WERI-Rb-1 (cell line): ENCODE measurements at places on chromosomes 1 and 21.

DNA sequence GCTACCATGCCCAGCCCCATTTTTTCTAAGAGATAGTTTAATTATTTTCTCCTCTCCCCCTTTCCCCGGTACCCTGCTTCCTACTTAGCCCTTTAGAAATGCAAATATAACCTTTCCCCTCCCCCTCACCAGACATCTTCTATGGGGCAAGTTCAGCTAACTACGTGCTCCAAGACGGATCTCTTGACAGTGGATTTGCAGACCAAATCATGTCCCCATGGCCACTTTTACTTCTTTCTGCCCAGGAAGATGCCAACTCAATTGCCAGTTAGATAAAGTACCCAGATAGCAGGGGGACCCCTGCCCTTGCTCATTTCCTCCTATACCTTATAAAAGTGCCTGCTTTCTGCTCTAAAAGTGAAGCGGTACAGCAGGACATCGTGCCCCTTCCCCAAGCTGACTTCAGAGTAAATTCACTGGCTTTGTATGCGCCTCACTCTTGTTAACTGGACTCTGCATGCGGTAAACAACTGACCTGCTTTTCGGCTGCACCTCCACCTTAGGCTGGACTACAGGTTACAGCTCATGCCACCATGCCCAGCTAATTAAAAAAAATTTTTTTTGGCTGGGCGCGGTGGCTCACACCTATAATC is 7.4 kb downstream of the DNAJC11 start:
- DNase-seq = no peak

DNA sequence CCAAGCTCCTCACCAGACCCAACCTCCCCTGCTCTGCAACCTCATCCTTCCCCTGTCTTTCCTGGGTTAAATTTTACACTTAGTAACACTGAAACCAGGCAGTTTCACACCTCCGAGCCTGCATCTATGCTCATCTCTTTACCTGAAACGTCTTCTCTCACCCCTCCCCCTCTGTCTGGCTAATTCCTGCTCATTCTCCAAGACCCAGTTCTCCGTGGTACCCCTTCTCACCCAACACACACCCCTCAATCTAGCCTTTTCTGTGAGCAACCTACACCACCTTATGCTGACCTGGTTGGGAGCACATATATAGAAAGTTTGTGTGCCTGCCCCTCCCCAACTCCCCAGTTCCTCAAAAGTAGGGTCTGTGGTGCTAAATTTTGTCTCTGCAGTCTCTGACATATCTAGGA is 3.7 kb upstream of the KIAA1614 start:
- no peak for DNase-seq

DNA sequence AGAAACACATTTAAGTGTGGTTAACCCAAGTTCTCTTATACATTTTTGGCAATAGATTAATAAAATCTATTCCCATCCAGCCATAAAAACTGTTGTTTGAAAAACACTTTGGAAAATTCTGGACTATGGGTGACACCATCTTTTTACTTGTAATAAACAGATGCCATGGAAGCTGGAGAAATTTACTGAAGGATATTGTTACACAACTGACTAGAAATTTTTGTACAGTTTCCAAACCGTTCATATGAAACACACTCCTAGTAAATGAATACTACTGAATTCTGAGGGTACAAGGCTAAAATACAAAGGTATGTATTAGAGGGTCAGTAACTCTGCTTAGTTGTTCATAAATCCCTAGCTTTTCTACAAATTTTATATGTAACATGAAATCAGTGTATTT is 48.7 kb downstream of the TRIM33 start:
- DNase-seq = no peak

DNA sequence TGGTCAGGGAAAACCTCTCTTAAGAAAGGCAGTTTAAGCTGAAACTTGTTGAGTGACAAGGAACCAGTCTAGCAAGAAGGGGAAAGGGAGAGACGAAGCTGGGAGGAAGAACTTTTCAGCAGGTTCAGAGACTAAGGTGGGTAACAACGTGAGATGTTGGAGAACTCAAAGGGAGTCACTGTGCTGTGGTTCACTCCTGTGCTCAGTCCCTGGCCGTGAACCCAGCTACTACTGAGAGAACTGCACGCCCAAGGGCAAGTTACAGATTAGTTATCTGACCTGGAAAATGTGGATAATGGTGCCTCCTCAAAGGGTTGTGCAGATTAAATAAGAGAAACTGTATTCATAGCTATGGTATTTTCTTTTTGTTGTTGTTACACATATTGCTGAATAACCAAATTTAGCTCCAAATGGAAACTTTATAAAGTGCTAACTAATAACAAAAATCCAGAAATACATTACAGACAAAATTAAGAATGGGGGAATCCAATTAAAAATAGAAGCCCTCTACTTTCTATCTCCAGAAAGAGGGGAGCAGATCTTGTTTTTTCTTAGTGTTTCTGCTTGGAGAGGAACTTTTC is 2.9 kb downstream of the ZBTB40 start:
- no peak for DNase-seq

- DNase-seq = no peak
These were observed 33.3 kb upstream of the KCNE1 start for GRCh38 chr21:34545079-34545884.

DNA sequence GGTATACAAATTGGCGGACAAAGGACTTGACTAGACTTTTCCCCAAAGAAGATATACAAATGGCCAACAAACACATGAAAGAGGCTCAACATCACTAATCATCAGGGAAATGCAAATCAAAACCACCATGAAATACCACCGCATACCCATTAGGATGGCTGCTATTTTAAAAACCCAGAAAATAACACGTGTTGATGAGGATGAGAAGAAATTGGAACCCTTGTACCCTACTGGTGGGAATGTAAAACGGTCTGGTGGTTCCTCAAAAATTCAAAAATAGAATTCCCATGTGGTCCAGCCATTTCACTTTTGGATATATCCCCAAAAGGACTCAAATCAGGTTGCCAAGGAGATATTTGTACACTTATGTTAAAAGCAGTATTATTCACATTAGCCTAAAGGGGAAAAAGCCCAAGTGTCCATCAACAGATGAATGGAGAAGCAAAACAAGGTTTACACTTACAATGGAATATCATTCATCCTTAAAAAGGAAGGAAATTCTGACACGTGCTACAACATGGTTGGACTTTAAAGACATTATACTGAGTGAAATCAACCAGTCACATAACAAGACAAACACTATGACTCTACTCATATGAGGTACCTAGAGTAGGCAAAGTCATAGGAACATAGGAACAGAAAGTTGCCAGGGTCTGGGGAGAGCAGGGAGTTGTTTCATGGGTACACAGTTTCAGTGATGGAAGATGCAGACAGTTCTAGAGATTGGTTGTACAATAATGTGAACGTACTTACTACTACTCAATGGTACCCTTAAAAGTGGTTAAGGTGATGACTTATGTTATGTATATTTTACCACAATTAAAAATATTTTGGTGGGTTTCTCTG is 17.0 kb downstream of the CD34 start:
- no peak for DNase-seq

DNA sequence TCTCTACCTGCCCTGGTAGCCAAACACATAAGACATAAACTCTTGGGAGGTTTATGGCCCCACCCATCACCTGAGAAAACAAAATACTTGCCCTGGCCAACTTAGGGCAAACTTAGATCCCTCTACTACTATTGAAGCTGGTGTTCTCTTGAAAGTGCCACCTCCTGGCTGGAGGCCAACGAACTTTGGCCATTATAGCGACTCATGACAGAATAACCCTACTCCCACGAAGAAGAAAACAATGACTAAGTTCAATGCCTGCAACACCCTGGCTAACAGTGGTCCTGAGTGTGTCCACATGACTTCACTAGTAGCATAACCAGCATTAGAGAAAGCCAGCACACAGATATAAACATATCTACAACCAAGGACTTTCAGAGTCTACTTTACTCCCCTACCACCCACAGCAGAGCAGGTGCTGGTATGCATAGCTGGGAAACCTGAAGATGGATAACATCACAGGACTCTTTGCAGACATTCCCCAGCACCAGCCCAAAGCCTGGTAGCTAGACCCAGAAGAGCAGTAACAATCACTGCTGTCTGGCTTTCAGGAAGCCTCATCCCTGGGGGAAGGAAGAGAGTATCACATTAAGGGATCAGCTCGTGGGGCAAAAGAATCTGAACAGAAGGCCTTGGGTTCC is 81.0 kb downstream of the SLC30A10 start:
- no peak for DNase-seq

DNA sequence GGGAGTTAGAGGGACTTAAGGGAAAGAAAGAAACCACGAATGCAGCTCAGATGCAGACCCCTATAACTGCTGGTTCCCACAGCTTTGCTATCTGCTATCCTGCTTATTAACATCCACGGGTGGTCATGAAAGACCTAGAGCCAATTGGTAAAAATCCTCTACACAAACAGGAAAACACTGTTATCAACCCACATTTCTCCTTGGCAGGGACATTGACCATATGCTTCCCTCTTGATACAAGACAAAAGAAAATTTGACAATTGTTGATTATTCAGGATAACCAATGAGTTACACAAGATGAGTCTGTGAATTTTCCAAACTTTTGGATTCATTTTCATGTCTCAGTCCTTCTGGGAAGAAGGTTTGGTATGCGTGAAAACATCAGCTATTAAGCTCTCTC is 90.4 kb downstream of the TIAM1 start:
- DNase-seq = no peak

DNA sequence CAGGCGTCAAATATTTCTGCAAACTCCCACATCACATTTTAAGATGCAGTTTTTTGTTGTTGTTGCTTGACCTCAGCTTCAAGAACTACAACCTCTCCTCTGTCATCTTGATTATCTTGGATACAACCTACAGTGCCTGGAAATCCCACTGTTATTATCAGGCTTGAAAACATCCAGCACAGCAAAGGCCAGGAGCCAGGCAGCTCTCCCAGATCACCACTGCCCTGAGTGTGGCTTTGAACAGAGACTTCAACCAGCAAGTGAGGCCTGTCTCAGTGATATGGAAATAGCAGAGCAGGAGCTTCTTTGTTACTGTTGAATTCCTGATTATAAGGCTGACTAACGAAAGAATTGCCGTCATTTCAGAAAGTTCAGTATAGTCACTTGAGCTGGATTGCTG is 28.5 kb downstream of the CCDC190 start:
- DNase-seq = no peak

DNA sequence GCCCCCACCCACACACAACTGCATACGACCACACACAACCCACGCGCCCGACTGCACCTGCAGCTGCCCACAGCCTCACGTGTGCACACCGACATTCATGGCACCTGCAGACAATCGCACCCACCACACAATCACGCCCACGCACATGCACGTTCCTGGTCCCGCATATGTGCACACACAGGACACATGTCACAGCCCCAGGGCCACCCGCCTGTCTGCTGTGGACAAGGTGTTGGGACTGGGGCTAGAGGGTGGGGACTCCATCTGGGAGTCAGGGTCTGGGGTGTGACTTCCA is 56.4 kb downstream of the ARHGEF16 start:
- DNase-seq = no peak

GRCh38 chr1:36119456-36119855 is 5.6 kb downstream of the COL8A2 start:
- no peak for DNase-seq

DNA sequence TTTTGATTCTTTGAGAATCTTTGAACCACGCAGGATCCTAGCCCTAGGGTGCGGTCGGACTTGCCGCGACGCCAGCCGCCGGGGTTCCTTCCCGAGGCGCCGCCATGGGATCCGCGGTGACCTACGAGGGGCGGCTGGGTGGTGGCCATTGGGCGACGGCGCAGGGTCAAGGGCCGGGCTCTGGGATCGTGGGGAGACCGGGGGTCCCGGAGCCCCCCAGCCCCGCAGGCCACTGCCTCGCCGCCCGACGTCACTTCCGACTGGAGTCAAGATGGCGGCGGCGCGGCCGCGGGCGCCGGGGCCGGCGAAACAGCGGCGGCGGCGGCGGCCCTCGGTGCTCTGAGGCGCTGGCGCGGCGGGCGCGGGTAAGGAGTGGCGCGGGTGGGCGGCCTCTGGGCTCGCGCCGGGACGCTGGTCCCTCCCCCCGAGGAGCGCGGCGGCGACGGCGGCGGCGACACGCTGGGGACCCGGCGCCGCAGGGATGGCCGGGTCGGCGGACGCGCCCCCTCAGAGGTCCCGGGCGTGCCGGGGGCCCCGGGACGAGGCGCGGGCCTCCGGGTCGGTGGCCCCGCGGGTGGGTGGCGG is at the start of gene PRDM2:
Gene PRDM2 (plus strand): TSS at position 253 of the 585 bp plus-strand sequence. CDS start 15,418 bp downstream, outside the sequence.
- peak; percentile 29 for DNase-seq

- DNase-seq = no peak
These were observed 59.5 kb downstream of the POFUT2 start for GRCh38 chr21:45228171-45228641.

DNA sequence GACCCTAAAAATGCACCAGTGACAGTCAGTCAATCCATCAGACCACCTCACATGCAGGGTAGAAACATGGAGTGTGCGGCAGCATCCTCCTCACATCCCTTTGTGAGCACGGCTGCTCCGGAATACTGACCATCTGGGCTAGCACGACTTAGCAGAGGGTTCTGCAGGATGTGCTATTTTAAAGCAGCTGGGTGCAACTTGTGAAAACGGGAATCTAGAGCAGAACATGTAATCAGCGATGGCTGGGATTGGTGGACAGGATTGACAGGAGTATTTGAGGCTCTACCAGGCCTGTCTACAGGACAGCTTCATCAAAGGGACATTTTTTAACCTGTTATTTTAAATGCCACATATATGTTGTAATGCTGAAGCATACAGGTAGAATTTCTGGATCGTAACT is 16.8 kb upstream of the PLEKHM2 start:
- peak; percentile 26 for DNase-seq

- no peak for DNase-seq
These were observed 505 bp downstream of the OLFML2B start for GRCh38 chr1:162023181-162023546.

DNA sequence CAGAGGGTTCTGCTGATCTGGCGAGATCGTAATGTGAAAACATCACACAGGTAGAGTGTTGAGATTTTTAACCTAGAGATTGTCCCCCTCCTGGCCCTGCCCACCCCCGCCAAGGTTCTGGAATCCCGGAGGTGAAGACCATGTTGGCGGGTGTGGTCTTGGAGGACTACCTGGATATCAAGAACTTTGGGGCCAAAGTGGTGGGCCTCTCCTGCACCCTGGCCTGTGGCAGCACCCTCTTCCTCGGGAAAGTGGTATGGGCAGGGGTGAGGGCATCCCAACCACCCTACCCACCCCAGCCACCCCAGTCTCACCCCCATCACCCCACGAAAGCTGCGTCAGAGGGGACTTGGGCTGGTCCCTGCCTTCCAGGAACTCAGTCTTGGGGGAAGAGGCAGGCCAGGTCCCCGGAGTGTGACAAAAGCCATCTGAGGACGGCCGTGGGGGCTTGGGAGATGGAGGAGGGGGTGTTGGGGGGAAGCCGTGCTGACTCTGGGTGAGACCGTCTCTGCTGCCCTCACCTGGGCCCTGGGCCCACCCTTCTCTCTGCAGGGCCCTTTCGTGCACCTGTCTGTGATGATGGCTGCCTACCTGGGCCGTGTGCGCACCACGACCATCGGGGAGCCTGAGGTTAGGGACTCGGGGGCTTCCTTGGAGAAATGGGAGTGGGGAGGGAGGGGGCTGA is 4.4 kb downstream of the CLCNKB start:
- no peak for DNase-seq

- DNase-seq = no peak
These were observed 19.8 kb upstream of the LBR start for GRCh38 chr1:225447650-225448089.

- DNase-seq = peak; percentile 39
These were observed 6.9 kb downstream of the PINK1 start for GRCh38 chr1:20640183-20640597.
